Stimulated activated effector memory CD8-positive, alpha-beta T cell treated with anti-CD3 and anti-CD28 coated beads, Interleukin-12 subunit alpha, Interleukin-12 subunit beta, amount 100 ng/mL, for 72 hours (primary cell): ENCODE measurements at places on chromosomes 11 and 22.

- DNase-seq, result no peak
Measured at GRCh38 chr11:77003963-77004362, 30.2 kb upstream of the B3GNT6 start.

GRCh38 chr11:70883973-70884623, 368.3 kb downstream of the SHANK2 start:
- no peak for DNase-seq

DNA sequence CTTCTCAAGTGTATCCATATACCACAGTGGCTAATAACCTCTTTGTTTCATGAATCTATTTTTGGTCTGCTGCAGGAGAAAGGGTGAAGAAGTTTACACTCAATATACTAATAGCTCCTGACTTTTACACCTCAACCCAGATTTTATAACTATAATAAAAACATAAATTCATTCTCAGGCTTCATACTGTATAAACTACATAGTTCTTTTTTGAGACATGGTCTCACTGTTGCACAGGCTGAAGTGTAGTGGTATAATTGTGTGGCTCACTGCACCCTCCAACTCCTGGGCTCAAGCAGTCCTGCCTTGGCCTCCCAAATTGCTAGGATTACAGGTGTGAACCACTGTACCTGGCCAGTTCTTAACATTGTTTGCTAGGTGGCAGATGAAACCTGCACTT, 17.8 kb upstream of the CCDC179 start:
- DNase-seq, result no peak

- DNase-seq, result no peak
Measured at GRCh38 chr11:92225125-92225567, 528 bp downstream of the FAT3 start.

DNA sequence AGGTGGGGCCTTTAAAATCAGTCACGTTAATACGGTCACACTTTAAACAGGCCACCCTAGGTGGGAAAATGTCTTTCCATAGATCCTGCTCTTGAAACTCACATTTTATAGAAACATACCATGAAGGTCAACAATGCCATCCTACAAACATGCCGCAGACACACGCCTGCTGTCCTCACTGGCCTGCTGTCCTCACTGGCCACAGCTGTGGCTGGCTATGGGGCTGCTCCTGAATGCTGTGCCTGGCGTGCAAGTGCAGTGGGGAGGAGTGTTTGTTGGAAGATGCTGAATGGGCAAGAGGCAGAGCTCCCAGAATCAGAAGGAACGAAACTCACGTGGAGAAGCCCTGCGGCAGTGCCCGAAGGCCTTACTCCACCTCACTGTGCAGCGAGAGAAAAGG, 106.2 kb upstream of the BID start:
- DNase-seq, result no peak

DNA sequence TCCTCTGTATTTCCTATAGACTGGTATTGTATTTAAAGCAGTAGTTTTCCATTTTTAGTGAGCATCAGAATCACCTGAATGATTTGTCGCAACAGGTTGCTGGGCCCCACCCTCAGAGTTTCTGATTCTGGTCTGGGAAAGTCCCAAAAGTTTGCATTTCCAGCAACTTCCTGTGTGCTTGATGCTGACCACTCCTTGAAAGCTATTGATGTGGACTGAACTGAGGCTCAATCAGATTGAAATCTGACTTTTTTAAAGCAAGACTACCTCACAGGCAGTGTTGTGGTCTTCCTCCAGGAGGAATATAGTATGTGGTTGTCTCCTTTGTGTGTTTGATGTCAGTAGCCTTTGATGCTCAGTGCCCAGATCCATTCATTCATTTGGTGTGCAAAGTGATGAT, 17.2 kb upstream of the MPZL2 start:
- DNase-seq, result no peak

DNA sequence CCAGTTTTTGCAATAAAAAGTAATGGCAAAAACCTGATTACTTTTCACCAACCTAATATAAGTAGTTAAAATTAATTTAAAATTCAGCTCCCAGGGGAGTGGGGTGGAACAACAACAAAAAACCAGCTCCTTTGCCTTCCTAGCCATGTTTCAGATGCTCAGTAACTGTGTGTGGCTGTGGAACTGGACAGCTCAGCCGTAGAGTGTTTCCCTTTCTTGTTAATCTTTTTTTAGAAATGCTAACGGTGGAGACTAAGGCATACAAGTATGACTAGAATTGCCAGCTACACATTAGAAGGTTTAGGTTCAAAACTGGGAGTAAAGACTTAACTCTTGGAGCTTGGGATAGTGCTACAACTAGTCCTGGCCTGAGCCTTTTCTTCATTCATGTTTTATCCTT, 45.0 kb downstream of the PPP6R3 start:
- DNase-seq, result no peak
